ENCODE measurements at places on chromosomes 3 and 15.

- DNase-seq = no peak
Observed at GRCh38 chr15:71276336-71276665, 161.0 kb downstream of the THSD4 start.

- no peak for DNase-seq
Observed at GRCh38 chr3:50926868-50927267, 252.1 kb downstream of the DOCK3 start.

- no peak for DNase-seq
Observed at GRCh38 chr3:113275929-113276750, 64.8 kb downstream of the BOC start.

DNA sequence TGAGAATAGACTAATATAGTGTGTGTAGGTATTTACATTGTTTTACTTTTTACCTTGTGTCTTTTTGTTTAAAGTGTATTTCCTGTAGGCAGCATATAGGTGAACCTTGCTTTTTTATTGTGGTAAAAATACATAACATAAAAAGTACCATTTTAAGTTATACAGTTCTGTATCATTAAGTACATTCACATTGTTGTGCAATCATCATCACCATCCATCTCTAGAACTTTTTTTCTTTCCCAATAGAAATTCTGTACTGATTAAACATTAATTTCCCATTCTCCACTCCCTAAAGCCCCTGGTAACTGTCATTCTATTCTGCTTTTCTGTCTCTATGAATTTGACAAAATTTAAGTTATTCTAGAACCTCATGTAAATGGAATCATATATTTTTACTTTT, 48.2 kb upstream of the EIF5A2 start:
- DNase-seq = no peak

GRCh38 chr15:70487387-70487740, 276.0 kb downstream of the UACA start:
- no peak for DNase-seq

DNA sequence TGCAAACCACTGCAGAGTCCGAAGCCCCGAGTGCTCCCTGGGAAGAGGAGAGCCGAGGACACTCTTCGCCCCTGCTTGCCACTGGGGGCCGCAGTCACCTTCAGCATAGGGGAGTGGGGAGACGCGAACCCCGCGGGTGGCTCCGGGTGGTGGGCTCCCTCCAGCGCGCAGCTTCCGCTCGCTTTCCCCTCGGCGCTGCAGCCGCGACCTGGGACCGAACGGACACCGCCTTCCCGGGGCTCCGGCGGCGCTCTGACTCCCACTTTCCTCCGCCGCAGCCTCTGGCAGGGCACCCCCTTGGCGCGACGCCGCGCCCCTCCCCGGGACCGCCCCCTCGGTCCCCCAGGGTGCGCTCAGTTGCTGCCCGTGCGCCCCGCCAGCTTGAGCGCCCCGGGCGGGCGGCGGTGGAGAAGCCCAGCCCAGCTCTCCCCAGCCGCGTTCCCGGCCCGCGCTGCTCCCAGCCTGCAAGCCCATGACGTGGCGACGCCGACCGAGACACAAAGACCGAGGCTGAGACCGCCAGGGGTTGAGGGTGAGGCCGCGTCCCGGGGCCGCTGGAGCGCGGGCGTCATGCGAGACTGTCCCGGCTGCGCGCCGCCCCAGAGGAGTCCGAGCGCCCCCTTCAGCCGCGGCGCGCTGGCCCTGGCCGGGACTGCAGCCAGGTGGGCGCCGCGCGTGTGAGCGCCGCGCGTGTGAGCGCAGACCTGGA, at the start of gene MINAR1:
Gene MINAR1, plus strand, starts transcription at position 701 of the 709 bp plus-strand sequence. CDS start 23,812 bp downstream, outside the sequence.
- DNase-seq = no peak

- DNase-seq = no peak
Observed at GRCh38 chr15:90065682-90066049, 36.6 kb downstream of the IDH2 start.

- no peak for DNase-seq
Observed at GRCh38 chr3:120855665-120856437, 52.2 kb upstream of the STXBP5L start.

GRCh38 chr3:151800431-151800830, 13.5 kb upstream of the AADAC start:
- no peak for DNase-seq

- no peak for DNase-seq
Observed at GRCh38 chr3:196214783-196215441, 1.4 kb upstream of the SLC51A start.

GRCh38 chr3:178270838-178271237, 265.4 kb upstream of the KCNMB2 start:
- no peak for DNase-seq

DNA sequence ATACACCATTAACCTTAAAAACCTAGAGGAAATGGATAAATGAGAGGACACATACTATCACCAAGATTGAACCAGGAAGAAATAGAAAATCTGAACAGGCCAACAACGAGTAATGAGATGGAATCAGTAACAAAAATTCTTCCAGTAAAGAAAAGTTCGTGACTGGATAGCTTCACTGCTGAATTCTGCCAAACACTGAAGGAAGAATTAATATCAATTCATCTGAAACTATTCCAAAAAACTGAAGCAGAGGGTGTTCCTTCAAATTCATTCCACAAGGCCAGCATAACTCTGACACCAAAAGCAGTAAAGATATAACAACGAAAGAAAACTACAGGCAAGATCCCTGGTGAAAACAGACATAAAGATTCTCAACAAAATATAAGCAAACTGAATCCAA, 195.8 kb upstream of the GPR149 start:
- DNase-seq = no peak

GRCh38 chr3:126208606-126209256, 28.3 kb upstream of the ALDH1L1 start:
- DNase-seq = no peak

GRCh38 chr15:67745073-67746006, 80.0 kb upstream of the SKOR1 start:
- no peak for DNase-seq

DNA sequence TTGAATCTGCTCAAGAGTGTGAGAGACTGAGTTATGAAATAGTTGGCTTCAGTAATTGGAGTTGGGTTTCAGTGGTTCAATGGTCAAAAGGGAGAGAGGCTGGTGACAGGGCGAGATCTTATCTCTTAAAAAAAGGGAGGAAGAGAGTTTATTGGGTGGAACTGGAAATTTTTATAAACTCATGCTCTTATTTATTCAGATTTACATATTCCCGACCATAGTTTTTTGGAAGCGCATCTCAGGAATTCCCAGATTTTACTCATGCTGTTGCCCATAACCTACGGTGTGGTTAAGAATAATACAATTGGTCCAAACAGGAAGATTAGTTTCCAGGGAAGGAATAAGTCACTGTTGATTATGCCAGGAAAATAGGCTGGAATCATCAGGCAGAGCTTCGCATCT, 41.4 kb downstream of the CD200 start:
- DNase-seq = no peak

- no peak for DNase-seq
Observed at GRCh38 chr3:106913966-106914365, 463.3 kb upstream of the CCDC54 start.

DNA sequence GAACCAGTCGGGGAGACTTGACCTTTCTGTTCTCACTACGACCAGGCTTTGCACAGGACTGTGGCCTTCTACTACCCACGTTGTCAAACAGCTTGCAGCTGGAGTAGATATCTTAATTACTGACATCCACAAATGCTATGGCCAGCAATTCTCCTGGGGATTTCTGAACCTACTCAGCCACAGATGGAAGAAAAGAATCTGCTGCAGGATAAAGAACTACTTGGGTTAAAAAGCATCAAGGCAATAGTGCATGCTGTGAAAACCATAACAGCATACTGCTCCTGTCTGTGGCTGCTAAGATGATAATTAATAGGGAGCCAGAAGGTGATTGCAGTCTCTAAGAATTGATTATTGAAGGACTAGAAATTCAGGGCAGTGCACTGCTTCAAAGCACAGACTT, 859.2 kb upstream of the SEMA6D start:
- DNase-seq = no peak

DNA sequence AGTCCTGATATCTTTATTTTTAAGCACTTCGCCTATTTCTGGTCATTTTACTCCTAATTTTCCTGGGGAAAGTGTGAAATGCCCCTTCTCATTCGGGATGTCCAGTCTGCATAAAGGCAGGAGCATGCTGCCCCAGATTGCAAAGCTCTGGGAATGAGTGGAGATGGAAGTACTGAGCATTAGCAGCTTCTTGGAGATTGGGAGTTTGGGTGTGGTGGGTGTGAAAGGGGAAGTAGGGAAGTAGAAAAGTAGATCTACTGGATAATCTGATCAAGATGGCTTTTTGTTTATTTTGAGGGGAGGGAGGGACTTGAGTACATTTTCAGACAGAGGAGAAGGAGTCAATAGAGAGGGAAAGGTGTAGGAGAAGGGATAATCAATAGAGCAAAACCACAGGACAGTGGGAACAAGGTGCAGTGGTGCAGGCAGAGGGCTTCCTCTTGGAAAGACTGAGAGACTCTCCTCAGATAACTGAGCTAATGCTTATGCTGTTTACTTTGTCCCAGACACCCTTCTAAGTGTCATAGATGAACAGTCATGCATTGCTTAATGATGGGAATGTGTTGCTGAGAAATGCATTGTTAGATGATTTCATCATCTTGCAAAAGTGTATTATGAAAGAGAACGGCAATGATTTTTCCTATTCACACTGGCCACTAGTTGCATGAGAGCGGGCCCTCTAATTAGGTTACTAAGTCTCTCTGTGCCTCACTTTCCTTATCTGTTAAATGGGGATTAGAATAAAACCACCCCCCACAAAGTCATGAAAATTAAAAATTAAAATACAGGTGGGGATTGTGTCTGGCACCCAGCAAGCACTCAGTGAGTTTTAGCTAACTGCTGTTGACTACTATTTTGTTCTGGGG, 45.5 kb downstream of the PHLDB2 start:
- no peak for DNase-seq

DNA sequence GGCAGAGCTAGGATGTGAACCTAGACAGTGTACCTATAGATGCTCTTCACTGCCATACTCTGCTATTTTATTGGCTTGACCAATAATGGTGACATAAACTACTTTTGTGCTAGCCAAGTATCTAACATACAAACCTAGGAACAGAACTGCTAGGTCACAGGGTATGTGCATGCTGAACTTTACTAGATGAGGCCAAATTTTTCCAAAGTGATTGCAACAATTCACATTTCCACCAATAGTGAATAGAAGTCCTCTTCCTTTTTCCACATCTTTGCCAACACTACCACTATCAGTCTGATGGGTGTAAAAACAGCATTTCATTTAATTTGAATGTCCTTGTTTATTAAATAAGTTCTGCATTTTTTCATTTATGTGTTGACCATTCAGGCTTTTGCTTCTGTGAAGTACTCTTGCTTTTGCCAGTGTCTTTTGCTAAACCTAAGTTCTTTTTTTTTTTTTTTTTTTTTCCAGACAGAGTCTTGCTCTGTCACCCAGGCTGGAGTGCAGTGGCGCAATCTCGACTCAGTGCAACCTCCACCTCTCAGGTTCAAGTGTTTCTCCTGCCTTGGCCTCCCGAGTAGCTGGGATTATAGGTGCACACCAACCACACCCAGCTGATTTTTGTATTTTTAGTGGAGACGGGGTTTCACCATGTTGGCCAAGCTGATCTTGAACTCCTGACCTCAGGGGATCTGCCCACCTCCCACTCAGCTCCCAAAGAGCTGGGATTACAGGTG, 54.1 kb downstream of the DCAF1 start:
- no peak for DNase-seq

DNA sequence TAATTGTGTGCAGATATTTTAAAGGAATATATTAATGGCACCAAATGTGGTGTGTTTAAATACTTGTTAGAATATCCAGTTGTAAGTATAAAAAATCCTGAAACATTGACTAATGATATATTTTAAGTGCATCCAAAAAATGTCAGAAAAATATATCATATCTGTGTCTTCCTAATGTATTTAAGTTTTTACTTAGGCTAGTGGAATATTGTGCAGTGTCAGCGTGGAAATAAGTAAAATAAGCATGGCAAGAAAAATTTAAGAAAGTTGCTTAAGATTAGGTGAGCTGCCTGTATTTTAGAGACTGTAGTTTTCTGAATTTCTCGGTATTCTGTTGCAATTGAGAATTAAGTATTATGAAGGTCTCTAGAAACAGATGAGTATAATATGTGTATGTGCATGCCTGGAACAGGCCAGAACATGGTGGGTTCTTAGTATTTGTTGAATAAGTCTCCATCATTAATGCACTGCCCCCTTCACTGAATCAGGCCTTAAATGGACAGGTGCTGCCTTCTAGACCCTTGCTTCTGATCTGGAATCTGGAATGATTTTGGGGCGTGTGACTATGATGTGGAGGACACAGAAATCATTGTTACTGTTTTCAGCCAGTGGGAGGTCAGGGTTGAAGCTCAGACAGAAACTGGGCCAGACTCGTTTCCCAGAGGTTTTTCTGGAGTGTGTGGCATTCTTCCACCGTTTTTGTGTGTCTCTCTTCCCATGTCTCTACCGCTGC, 86.1 kb downstream of the TRAK1 start:
- DNase-seq = no peak

DNA sequence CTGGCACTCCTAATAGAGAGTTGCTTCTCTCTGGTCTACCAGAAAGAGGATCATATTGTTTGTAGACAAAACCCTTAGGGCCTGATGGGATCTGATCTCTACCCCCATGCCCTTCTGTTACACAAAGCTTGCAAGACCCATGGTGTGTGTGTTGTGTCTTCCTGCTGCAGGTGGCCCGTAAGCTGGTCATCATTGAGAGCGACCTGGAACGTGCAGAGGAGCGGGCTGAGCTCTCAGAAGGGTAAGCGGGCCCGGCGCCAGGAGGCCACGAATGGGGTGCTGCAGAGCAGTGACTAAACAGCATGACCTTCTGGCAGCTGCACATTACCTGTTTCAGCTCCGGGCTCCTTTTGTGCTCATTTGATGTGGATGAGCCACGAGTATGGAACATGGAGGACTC, 18.2 kb downstream of the TPM1 start:
- no peak for DNase-seq

GRCh38 chr3:187406927-187407326, 38.7 kb downstream of the RTP4 start:
- DNase-seq = no peak

GRCh38 chr3:49902511-49903345, 945 bp downstream of the MST1R start:
- no peak for DNase-seq

DNA sequence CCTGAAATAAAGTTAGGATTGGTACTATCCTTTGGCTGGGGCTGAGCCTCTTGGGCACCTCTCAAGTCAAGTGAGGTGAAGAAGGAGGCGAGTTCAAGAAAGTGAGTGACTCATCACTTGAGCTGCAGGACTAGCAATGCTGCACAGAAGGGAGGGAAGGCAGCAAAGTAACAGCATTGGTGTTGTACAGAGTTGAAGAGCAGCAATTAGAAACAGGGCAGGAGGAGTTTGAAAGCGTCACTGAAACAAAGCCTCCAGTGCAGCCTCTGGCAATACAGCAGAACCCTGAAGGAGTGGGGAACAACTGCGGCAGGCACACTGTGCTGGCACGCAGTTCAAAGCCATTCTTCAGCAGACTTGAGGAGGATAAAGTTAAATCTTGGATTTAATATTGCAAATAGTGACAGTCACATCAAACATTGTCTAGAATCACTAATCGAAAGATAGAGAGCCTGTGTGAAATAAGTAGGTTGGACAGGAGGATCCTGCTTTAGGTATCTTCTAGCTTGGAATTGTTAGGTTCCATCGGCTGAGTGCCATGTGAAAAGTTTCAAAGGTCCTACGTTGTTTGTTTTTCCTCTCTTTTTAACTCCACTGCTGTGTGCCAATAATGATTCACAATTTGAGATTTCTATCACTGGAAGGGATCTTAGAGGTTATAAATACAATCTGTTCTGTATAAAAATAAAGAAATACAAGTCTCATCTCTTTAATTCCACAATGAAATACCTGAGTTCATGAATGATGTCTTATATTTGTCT, 479.8 kb downstream of the NAALADL2 start:
- DNase-seq = no peak

- DNase-seq = no peak
Observed at GRCh38 chr3:157121522-157121921, 38.4 kb downstream of the CCNL1 start.
